NCI-H748 treated with DMSO at 0.1 percent for 48 hours (cell line): ENCODE measurements at places on chromosomes 3 and 15.

DNA sequence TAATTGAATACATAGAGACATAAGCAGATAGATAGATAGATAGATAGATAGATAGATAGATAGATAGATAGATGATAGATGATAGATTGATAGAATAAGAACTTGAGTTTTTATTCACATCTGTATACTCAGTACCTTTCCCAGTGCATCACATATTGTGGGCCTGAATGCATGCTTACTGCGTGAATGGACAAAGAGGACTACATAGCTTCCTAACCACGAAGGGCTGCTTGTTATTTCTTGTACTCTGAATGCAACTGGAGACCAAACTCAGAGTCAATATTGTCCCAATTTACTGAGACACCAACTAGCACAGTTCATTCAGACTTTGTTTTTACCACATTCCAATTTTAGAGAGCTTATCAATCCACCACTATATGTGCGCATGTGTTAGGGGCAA, 422.9 kb upstream of the GRM7 start:
- no peak for DNase-seq

DNA sequence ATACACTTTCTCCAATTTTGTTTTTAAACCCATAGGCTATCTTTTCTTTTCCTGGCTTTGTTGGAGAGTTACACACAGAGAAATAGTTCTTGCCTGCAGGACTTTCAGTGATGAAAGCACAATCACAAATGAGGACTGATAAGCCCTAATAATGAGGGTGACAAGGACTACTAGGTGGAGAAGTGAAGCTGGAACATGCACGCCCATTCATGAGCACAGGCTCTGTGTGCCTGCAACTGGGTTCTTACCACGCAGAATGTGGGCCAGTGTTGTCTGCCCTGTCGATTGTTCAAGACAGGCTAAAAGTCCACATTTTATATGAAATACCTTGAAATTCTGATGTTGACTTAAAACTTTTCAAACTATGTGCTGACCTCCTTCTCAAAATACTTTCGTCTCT, 162.3 kb upstream of the STRIT1 start:
- DNase-seq, result no peak

- DNase-seq, result no peak
Observed at GRCh38 chr3:115385774-115386730, 237.3 kb upstream of the GAP43 start.

DNA sequence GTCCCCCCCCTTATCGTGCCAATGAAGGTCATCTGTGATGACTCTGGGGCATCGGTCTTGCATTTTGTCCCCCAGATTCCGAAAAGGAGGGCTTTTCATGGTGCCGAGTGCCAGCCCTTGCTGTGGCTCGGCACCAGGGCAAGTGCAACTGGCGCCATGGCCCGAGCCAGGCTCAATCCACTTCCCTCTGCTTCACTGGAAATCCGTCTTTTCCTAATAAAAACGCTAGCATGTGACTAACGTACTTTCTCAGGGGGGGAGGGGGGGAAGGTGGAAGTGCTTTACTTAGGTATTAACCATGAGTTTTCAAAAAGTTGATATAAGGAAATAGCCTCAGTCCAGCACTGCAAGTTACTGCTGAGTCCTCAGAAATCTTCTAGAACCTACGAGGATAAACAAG, 20.5 kb downstream of the TRPM1 start:
- DNase-seq, result no peak

DNA sequence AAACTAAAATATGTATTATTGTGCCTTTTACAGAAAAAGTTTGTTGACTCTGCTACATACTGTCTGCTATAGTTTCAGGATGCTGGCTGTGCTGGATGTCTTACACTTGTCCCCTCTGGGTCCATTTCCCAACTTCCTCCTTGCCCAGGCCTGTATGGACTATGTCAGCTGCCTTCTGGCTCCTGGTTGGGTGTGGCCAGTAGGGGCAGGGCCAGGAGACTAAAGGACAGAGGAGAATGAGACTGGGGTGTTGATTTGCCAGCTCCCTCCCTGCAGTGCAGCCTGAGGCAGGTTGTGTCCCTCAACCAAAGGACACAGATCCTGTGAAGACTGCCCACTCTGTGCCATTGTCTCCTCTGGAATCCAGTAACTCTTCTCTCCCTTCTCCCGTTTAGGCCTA, 90.6 kb upstream of the UBE2E2 start:
- no peak for DNase-seq

- no peak for DNase-seq
Observed at GRCh38 chr15:96087180-96087884, 243.2 kb upstream of the NR2F2 start.

DNA sequence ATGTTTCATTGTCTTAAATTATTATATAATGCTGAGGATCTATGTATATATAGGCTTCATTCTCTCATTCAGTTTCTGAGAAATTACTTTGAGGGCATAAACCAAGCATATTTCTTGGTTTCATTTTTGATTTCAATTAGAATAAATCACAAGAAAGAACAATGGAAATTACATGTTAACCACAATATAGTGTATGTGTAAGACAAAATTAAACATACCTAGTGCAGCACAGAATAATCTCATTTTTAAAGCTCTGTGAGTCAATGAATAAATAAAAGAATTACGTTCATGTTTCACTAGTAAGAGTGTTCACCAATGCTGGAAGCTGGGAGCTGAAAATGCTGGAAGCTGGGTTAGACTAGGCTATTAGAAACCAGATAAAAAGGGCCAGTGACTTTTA, 72.8 kb downstream of the UBE3A start:
- DNase-seq, result no peak

- DNase-seq, result no peak
Observed at GRCh38 chr3:89628856-89629670, 521.6 kb downstream of the EPHA3 start.

DNA sequence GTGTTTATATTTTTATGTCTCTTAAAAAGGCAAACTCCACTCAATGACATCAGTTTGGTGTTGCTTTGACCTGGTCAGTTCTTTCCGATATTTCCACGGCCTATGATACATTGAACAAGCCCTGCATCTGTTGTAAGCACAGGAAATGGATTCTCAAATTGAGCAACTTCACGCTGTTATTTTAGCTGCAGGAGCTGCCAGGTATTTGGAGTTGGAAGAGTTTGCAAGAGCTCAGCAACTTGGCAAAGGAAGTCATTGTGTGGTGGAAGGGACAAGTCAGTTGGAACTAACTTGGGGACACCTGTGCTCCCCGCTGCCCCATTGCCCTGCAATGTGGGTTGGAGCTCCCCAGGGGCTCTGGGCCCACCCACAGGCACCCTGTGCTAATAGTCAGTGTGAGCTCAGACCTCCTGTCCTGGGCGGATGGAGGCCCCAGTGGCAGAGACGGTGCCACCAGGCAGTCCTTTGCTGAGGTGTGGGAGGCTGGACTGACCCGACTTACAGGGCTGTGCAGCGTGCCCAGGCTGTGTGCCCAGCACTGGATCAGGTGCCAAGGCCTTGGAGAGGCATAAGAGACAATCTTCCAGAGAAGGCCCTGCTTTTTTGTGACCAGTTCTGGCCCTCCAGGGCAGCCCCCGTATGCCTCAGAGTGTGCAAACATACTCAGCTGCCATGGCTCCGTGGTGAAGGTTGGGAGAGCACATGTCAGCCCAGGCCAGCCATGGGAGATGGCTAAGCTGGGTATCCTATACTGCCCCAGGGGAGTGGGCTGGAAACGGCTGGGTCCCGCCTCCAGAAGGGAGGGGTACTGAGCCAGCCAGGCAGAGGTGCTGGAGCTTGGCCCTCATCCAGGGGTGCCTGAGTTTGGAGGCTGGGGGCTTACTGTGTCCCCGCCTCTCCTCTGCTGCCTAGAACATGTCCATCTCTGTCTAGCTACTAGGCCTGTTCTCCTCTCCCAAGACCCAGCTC, 43.5 kb downstream of the KY start:
- DNase-seq, result no peak

GRCh38 chr3:107525644-107526305, 3.0 kb downstream of the BBX start:
- DNase-seq, result peak; percentile 3

GRCh38 chr15:71632576-71633195, 177.7 kb upstream of the NR2E3 start:
- DNase-seq, result no peak

- no peak for DNase-seq
Observed at GRCh38 chr3:172530101-172530561, 6.9 kb upstream of the TNFSF10 start.

GRCh38 chr3:9746330-9746729, 3.4 kb upstream of the OGG1 start:
- no peak for DNase-seq

GRCh38 chr15:83559310-83559966, 94.5 kb upstream of the ADAMTSL3 start:
- peak; percentile 7 for DNase-seq

GRCh38 chr3:9117220-9117619, 132.2 kb downstream of the SRGAP3 start:
- no peak for DNase-seq

- DNase-seq, result no peak
Observed at GRCh38 chr3:60574046-60574769, 677.0 kb downstream of the FHIT start.

DNA sequence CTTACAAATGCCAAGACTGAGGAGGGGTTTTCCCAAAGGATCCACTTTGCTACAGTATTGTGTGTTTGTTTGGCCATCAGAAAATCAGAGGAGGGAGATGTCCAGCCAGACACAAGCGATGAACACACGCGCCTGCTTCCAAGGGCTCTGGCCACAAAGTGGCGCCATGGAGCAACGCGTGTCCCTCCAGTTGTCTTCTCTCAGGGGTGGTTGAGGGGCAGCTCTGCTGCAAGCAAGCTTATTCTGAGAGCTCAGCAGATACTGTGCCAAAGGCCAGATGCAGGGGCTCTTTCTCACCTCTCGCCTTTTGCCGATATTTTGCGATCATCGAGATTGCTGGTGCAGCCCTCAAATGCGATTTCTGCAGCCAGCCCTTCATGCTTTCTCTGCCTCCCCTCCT, 88.9 kb upstream of the OSBPL11 start:
- no peak for DNase-seq

DNA sequence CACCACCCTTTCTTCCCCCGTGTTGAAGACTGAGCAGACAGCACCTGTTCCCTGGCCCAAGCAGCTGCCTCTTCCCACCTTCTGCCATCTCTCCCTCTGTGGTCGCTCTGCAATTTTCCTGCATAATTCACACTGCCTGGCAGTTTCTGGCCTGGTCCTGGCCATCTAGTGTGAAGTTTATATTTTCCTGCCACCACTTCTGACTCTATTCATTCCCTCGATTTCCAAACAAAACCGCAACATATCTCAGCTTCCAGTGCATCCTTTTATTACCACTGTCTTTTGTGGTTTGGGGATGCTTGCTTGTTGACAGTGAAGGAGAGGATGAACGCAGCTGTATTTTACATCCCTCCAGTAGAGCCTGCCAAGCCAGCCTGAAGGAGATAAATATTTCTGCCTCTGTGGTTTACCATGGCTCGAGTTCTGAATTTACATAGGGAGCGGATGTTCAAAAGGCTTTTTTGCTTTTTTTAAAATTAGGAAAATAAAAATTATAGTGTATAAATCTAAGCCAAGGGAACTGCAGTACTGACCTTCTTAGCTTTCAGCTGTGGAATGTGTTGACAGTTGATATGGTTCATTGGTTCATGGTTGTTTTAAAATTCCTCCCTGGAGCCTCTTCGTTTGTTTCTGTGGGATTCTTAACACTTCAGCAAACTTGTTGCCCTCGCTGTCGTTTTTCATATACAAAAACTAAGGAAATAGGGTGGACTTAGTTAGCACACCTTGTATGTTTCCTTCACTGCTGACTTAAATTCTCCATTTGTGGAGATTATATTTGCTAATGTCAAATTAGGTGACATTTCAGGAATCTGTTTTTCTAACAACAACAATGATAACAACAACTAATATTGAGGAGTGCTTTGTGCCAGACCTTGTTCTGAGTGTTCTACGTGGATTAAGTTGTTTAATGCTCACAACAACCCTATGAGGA, 250.5 kb downstream of the ADAMTSL3 start:
- DNase-seq, result no peak

DNA sequence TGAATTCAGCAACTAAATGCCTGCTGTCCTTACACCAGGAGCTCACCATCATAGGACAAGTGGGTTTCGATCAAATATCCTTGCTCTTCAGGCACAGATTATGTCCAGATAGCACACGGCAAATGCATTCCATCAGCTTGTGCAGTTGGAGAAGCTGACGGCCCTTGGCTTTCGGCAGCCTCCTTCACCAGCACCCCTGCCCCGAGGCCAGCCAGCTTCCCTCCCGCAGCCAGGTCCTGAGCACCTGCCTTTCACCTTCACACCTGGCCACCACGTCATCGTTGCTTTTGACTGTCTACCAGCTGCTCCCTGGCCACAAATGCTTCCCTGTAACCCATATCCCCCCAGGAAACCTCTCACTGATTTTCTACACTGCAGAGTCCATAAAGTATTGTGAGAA, 355.5 kb downstream of the OCA2 start:
- DNase-seq, result no peak

- no peak for DNase-seq
Observed at GRCh38 chr3:98032904-98033303, 2.2 kb downstream of the GABRR3 start.

DNA sequence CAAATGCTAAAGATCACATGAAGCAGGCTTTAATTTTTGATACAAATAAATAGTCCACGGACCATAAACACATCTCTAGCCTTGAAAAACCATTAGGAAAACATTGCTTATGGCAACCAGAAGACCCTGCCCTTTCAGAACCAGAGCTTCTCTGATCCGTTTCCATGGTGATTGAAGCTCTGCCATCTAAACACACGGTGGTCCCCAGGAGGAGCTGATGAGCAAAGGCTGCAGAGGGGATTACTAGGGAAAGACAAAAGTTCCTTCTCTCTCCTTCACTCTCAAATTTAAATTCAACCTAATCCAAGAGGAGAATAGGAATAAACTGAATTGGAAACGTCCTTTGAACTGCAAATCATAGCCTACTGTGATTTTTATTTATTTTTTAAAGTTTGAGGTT, 122.0 kb upstream of the ATP10A start:
- no peak for DNase-seq

- no peak for DNase-seq
Observed at GRCh38 chr3:156554515-156554841, 439 bp downstream of the SSR3 start.

- DNase-seq, result no peak
Observed at GRCh38 chr3:175404621-175405020, 545.5 kb downstream of the NAALADL2 start.

DNA sequence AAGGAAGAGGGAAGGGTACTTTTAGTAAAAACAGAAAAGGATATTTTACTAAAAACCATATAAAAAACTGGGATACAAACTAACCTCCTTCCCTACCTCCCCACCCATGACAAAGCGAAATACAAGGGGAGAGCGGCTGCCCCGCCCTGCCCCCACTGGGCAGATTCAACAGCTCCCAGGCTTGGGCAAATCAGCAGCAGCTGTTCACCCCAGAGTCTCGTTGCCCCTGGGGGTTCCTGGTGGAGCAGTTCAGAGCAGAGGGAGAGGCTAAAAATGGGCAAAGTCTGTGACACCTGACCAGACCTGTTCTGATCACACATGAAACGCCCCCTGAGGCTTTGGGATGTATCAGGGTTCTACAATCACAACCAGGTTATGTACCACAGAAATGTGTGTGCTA, 2.5 kb upstream of the ETFA start:
- DNase-seq, result no peak

GRCh38 chr3:89375451-89375850, 268.0 kb downstream of the EPHA3 start:
- DNase-seq, result peak; percentile 2
